ENCODE measurements at places on chromosomes 11 and 22. TPM values are rescaled to one million over a fixed set of nuclear protein-coding genes. Genes with fewer than 3 reads are reported as not detected.
A peak's percentile ranks its signal among the peaks of the same experiment; 100 is the strongest.

DNA sequence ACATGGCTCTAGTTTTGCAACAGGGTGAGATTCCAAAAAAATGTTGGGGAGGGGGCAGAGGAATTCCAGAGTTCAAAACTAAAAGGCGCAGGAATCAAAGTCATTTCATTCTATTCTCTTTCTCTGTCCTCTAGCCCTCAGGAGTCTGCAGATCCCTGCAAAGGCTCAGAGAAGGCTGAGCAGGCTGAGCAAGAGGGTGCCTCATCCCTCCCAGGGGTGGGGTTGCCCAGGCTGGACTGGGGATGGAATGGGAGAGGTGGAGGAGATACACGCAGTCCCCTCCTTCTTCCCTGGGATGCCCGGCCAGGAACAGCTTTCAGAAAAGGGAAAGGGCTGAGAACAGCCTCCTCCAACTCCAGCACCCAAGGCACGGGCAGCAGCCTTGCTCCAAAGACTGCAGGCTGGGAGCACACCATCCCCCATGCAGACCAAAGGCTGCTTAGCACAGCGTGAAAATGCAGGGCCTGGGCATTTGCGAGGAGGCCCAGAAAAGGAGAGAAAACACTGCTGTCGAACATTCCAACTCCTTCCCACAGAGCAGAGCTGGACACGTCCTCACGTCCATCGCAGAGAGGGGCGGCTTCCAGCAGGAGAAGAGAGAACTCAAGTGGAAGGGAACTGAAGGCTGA lies 51.8 kb downstream of the MN1 start:
- H3K27me3 ChIP-seq, result no peaks in the 10 kb centered on the region
- H3K4me3 ChIP-seq, result no peak overlapping the region
- peaks cover 11% of the 10 kb centered on the region for H3K4me1 ChIP-seq
- no peak for DNase-seq

DNA sequence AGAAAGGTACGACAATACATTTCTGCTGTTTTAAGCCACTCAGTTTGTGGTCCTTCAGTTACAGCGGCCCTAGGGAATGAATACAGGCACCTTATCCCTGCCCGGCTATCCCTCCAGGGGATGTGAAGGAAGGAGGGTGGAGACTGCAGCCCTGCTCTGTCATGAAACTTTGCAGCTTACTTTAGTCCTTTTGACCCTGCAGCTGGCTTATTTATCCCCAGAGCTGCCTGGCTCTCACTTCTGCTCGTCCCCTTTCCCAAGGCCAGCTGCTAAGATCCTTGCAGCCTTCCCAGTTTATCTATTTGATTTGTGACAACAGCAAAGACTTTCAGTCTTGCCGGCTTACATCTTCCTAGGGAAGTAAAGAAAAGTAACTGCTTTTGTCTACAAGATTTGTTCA lies 55.2 kb downstream of the SC5D start:
- peaks cover 98% of the 10 kb centered on the region for H3K27me3 ChIP-seq
- no peak overlapping the region for H3K4me3 ChIP-seq
- no peaks in the 10 kb centered on the region for H3K4me1 ChIP-seq
- H3K27ac ChIP-seq, result no peak overlapping the region
- H3K36me3 ChIP-seq, result no peaks in the 10 kb centered on the region

OR8B4 gene
- total RNA-seq, result not detected

- no peak for DNase-seq
- H3K27ac ChIP-seq, result no peak overlapping the region
- H3K4me3 ChIP-seq, result no peak overlapping the region
- H3K4me1 ChIP-seq, result no peaks in the 10 kb centered on the region
- H3K27me3 ChIP-seq, result no peaks in the 10 kb centered on the region
Observed at GRCh38 chr11:90635151-90635550, 412.3 kb upstream of the CHORDC1 start.

- H3K4me3 ChIP-seq, result peak overlapping the region; percentile 96
- no peaks in the 10 kb centered on the region for H3K27me3 ChIP-seq
- DNase-seq, result no peak
- peaks cover 37% of the 10 kb centered on the region for H3K36me3 ChIP-seq
- H3K27ac ChIP-seq, result peak overlapping the region; percentile 45
Observed at GRCh38 chr11:65858681-65859087, 704 bp upstream of the CFL1 start.

LRRC10B gene
- total RNA-seq, result 1.1 TPM

ARCN1 gene
- 79.8 TPM for total RNA-seq

- H3K27ac ChIP-seq, result no peak overlapping the region
- no peaks in the 10 kb centered on the region for H3K27me3 ChIP-seq
- H3K4me3 ChIP-seq, result no peak overlapping the region
- no peaks in the 10 kb centered on the region for H3K36me3 ChIP-seq
Observed at GRCh38 chr22:33519071-33519973, 401.0 kb downstream of the LARGE1 start.

- DNase-seq, result peak; percentile 39
- H3K27ac ChIP-seq, result no peak overlapping the region
- H3K36me3 ChIP-seq, result no peaks in the 10 kb centered on the region
- peaks cover 13% of the 10 kb centered on the region for H3K4me1 ChIP-seq
- no peaks in the 10 kb centered on the region for H3K27me3 ChIP-seq
Observed at GRCh38 chr22:24011735-24012068, 598 bp downstream of the CABIN1 start.

DDX17 gene
- total RNA-seq, result 511 TPM

GRCh38 chr11:116162886-116163230 lies 609.9 kb downstream of the BUD13 start:
- H3K4me1 ChIP-seq, result no peaks in the 10 kb centered on the region
- no peak overlapping the region for H3K4me3 ChIP-seq
- no peak for DNase-seq
- H3K27me3 ChIP-seq, result peaks cover 35% of the 10 kb centered on the region

DNA sequence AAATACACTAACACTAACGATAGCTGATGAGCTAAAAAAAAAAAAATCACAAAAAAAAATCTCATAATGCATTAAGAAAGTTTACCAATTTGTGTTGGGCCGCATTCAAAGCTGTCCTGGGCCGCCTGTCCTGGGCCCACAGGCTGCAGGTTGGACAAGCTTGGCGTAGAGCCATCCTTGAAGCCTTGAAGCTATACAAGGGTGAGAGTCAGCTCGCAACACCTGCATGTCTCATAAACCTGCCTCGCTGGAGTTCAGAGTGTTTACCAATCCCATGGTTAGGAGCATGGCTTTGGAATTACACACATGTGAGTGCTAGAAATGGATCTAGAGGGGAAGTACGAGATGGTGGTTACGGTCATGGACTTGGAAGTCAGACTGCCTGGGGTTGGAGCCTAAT lies 453.7 kb downstream of the INSC start:
- no peaks in the 10 kb centered on the region for H3K27me3 ChIP-seq
- DNase-seq, result no peak
- H3K27ac ChIP-seq, result no peak overlapping the region
- H3K36me3 ChIP-seq, result no peaks in the 10 kb centered on the region
- no peak overlapping the region for H3K4me3 ChIP-seq

OR6T1 gene
- total RNA-seq, result not detected

OSBP2 gene
- total RNA-seq, result 9.2 TPM

GRCh38 chr22:40679249-40679963 lies at the start of gene MCHR1:
TSS of gene MCHR1 (plus strand) at chr22:40679484. CDS start at chr22:40679653, 169 bp downstream.
- DNase-seq, result no peak
- no peak within 1 kb of the TSS for H3K4me3 ChIP-seq
- peaks cover 13% of the 10 kb centered on the region for H3K4me1 ChIP-seq
- H3K27ac ChIP-seq, result no peak within 1 kb of the TSS
- H3K27me3 ChIP-seq, result no peaks in the 10 kb centered on the region

OR4D5 gene
- total RNA-seq, result not detected

- peaks cover 71% of the 10 kb centered on the region for H3K4me1 ChIP-seq
- H3K27ac ChIP-seq, result peak overlapping the region; percentile 98
- H3K27me3 ChIP-seq, result no peaks in the 10 kb centered on the region
Observed at GRCh38 chr22:43002202-43002586, 12.8 kb downstream of the PACSIN2 start.

DNA sequence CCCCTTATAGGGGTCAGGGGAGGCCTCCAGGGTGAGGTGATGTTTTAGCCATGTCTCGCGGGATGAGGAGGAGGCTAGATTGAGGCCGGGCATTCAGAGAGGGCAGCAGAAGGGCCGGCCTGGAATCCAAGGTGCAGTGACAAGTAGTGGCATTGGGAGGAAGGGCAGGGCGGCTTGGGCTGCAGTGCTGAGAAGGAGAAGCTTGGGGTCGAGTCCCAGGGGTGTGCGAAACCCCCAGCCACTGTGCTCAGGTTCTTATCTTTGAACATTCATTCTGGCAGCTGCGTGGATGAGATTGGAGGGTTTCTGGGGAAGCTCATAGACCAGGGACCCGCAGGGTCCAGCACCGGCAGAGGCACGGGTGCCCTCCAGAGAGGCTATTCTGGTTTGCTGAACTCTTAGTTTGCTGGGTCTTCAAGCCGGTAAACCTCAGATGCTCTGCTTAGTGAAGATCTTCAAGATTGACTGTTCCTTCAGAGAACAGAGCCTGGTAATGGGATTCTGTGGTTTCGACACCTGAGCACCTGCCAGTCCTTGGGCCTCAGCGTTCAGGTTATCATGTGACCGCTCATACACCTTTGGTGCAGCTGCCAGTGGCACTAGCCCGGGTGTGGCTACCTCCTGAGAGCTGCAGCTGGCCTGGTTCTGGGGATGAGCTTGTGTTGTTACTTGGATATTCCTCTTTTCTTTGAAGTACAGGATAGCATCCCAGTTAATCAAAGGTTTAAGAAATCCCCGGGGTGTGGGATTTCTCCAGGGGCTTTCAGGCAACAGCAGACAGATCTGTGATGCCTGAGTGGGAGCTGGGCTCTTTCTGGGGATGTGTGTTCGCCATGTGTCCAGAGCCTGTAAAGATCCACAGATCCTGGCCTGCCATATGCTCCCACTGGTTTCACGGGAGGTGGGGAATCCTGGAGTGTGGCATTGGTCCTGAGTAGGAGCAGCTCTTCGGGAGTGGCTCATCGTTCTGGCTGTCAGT lies 152.8 kb downstream of the TBC1D22A start:
- 0 out of 2 replicates have a peak, but pooled peaks cover 4% of the 10 kb centered on the region for H3K36me3 ChIP-seq
- no peak overlapping the region for H3K4me3 ChIP-seq
- no peak overlapping the region for H3K27ac ChIP-seq

GRCh38 chr11:61864814-61865775 lies 26.2 kb downstream of the FADS3 start:
- H3K4me3 ChIP-seq, result no peak overlapping the region
- H3K27me3 ChIP-seq, result no peaks in the 10 kb centered on the region
- no peak overlapping the region for H3K27ac ChIP-seq

GGTLC2 gene
- not detected for total RNA-seq

- H3K4me1 ChIP-seq, result no peaks in the 10 kb centered on the region
- no peaks in the 10 kb centered on the region for H3K36me3 ChIP-seq
- H3K27me3 ChIP-seq, result no peaks in the 10 kb centered on the region
- DNase-seq, result no peak
Observed at GRCh38 chr11:6674862-6675261, 8.3 kb downstream of the MRPL17 start.

MUC5AC gene
- total RNA-seq, result 0.09 TPM

- DNase-seq, result no peak
- no peak overlapping the region for H3K4me3 ChIP-seq
- H3K27ac ChIP-seq, result no peak overlapping the region
Observed at GRCh38 chr11:74686792-74687191, 44.4 kb downstream of the CHRDL2 start.

DNA sequence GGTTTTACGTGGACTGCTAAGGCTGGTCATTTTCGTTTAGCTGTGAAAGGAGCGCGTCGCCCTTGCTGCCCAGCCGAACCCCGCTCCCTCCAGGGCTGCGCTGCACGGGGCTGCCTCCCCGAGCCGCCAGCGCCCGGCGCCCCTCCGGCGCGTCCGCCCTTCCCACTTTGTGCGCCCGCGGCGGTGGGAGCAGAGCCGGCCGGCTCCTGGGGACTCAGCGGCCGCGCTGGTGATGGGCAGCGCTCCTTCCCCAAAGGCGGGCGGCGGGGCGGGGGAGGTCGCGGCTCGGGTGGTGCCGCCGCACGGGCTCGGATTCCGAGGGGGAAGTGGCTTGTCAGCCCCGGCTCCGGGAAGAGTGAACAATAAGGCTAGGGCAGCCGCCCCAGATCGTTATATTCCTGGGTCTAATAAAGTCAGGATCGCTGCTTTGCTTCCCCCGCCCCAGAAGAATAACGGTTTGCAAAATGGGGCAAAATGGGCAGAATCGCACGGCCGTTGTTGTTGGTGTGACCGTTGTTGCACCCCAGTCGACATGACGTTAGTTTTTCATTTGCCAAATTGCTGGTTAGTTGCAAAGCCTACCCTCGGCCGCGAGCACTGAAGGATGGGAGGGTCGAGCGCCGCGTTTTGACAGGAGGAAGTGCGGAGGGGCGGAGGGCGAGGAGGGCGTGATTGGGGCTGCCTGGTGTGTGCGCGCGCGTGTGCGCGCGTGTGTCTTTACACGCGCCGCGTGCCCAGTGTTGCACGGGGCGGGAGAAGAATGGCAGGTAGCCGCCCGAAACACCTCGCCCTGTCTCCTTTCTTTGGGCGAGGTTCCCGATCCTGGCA lies 745 bp downstream of the NCAM1 start:
- no peaks in the 10 kb centered on the region for H3K27me3 ChIP-seq
- no peaks in the 10 kb centered on the region for H3K36me3 ChIP-seq
- H3K27ac ChIP-seq, result no peak overlapping the region
- peak overlapping the region; percentile 54 for H3K4me3 ChIP-seq
- no peaks in the 10 kb centered on the region for H3K4me1 ChIP-seq
- no peak for DNase-seq

DNA sequence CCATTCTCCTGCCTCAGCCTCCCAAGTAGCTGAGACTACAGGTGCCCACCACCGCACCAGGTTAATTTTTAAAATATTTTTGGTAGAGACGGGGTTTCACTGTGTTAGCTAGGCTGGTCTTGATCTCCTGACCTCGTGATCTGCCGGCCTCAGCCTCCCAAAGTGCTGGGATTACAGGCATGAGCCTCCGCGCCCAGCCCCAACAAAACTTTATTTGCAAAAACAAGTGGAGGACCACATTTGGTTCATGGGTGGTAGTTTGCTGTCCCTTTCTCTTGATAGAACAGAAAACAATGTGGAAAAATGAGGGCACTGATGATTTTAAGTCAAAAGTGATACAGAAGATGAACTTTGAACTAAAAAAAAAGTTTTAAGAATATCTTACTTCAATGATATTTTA lies 121.8 kb upstream of the SERPIND1 start:
- no peak for DNase-seq
- H3K27me3 ChIP-seq, result no peaks in the 10 kb centered on the region
- H3K4me3 ChIP-seq, result no peak overlapping the region
- H3K4me1 ChIP-seq, result no peaks in the 10 kb centered on the region
- H3K36me3 ChIP-seq, result no peaks in the 10 kb centered on the region

GRCh38 chr11:15605094-15605493 lies 490.4 kb downstream of the INSC start:
- H3K36me3 ChIP-seq, result no peaks in the 10 kb centered on the region
- no peak for DNase-seq
- no peak overlapping the region for H3K27ac ChIP-seq
- H3K4me3 ChIP-seq, result no peak overlapping the region
- H3K27me3 ChIP-seq, result no peaks in the 10 kb centered on the region
- no peaks in the 10 kb centered on the region for H3K4me1 ChIP-seq

Measured in PC-9 (cell line).